Colonic mucosa (tissue), 4 donors: ENCODE measurements at places on chromosomes 1 and 21.

GRCh38 chr1:243393096-243393495, 137.3 kb downstream of the SDCCAG8 start:
- H3K27ac ChIP-seq: no peak overlapping the region
- no peak overlapping the region for H3K4me3 ChIP-seq
- no peaks in the 10 kb centered on the region for H3K27me3 ChIP-seq
- no peaks in the 10 kb centered on the region for H3K36me3 ChIP-seq
- no peak for DNase-seq
- H3K4me1 ChIP-seq: no peaks in the 10 kb centered on the region

- no peak overlapping the region for H3K4me3 ChIP-seq
- H3K27me3 ChIP-seq: no peaks in the 10 kb centered on the region
- H3K27ac ChIP-seq: no peak overlapping the region
- H3K4me1 ChIP-seq: no peaks in the 10 kb centered on the region
Observed at GRCh38 chr1:246471688-246472087, 35.4 kb downstream of the SMYD3 start.

DNA sequence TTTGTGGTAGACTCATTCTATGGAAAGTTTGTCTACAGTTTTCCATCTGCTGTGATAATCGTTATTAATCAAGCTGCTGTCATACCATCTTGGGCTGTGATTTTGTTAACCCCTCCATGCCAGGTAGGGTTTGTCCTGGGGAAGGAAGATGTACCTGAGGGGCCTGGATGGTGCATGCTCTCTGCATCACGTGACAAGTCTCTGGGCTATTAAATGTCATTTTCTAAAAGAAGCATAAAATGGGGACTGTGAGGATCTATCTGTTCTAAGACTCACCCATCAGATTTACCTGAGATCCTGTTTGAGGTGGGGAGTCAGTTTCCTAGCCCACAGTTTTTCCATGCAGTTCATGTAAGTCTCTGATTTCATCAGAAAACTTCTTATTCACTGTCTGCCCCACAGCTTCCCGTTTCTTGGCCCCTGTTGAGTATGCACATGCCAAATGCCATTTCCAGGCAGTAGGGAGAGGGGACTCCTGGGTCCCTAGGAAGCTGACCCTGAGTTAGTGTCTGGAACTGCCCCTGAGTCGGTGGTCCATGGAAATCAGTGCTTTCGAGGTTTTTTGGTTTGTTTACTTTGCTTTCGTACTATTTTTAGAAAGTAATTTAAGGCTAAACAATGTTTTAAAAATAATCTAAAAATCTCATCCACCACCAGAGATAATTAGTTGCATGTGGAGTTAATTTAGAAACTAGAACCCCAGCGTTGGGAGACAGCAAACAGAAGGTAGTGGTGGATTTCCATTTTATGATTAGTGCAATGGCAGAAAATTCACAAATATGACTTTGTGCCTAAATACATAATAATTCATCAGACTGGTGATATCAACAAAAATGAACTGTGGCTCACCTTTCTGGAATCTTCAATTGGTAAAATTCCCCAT, 46.7 kb downstream of the ZBTB18 start:
- no peak for DNase-seq
- H3K36me3 ChIP-seq: no peaks in the 10 kb centered on the region
- no peaks in the 10 kb centered on the region for H3K4me1 ChIP-seq

DNA sequence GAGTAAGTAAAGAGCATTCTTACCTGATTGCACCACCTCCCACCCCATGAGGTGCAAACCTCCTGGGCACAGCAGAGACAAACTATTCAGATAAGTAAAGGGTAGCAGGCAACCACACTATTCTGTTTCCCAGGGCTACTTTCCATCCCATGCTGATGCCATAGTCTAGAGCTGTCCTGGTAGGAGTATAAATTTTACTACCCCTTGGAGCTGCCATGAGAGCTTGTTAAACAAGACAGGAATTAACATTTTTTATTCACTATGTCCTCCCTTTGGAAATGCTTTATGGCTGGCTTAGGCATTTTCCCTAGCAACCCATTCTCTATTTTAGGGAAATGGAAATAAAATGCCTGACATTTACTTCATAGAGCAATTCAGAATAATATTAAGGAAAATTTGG, 324.6 kb upstream of the USP25 start:
- no peak for DNase-seq
- no peak overlapping the region for H3K27ac ChIP-seq

- H3K27ac ChIP-seq: no peak overlapping the region
- H3K4me1 ChIP-seq: no peaks in the 10 kb centered on the region
- DNase-seq: no peak
- H3K4me3 ChIP-seq: no peak overlapping the region
- H3K36me3 ChIP-seq: peaks cover 5% of the 10 kb centered on the region
Observed at GRCh38 chr1:92842082-92843045, 10.5 kb downstream of the RPL5 start.

DNA sequence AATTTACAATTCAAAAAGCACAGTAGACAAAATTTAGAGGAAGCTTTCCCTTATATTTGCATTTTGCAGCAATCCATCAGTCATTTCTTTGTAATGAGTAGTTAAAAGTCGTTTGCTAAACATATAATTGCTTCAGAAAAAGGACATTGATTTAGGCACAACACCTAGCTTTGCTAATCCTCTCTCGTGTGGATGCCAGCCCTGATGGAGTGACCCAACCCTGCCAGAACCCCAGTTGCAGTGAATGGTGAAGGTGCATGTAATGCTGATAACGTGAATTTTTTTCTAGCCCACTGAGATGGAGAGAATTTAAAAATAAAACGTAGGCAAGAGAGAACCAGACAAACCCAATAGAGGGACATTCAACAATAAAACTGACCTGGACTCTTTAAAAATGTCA, 263.4 kb downstream of the GRIK1 start:
- H3K27ac ChIP-seq: no peak overlapping the region
- no peaks in the 10 kb centered on the region for H3K4me1 ChIP-seq
- H3K4me3 ChIP-seq: no peak overlapping the region
- no peak for DNase-seq

DNA sequence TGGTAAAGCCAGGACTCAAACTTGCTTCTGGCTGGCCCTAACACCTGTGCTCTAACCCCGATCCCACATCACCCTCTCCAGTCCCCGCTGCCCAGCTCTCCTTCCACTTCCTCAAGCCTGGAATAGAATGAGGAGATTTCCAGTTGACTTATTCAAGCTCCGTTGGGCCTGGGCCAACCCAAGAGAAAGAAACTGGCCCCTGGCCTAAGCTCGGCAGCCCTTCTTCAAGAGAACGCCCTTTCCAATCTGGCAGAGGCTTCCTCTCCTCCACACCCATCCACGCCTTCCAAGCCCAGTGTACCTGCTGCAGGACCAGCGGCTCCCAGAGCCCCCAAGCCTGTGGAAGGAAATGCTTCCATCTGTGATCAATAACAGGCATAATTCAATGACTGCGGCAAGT, 51.9 kb downstream of the LRRN2 start:
- no peaks in the 10 kb centered on the region for H3K27me3 ChIP-seq
- H3K27ac ChIP-seq: no peak overlapping the region
- no peaks in the 10 kb centered on the region for H3K4me1 ChIP-seq
- DNase-seq: peak; percentile 25

GRCh38 chr1:83967336-83967735, 31.6 kb downstream of the TTLL7 start:
- H3K27ac ChIP-seq: no peak overlapping the region
- no peaks in the 10 kb centered on the region for H3K36me3 ChIP-seq
- no peak for DNase-seq
- no peaks in the 10 kb centered on the region for H3K4me1 ChIP-seq
- H3K4me3 ChIP-seq: no peak overlapping the region

- no peaks in the 10 kb centered on the region for H3K36me3 ChIP-seq
- no peak for DNase-seq
- H3K27ac ChIP-seq: no peak overlapping the region
- no peaks in the 10 kb centered on the region for H3K4me1 ChIP-seq
- H3K4me3 ChIP-seq: no peak overlapping the region
Observed at GRCh38 chr1:185672719-185673360, 61.4 kb upstream of the HMCN1 start.

GRCh38 chr1:89698020-89698560, 65.2 kb downstream of the LRRC8C start:
- H3K27ac ChIP-seq: no peak overlapping the region
- H3K27me3 ChIP-seq: no peaks in the 10 kb centered on the region
- H3K4me1 ChIP-seq: no peaks in the 10 kb centered on the region
- DNase-seq: no peak

DNA sequence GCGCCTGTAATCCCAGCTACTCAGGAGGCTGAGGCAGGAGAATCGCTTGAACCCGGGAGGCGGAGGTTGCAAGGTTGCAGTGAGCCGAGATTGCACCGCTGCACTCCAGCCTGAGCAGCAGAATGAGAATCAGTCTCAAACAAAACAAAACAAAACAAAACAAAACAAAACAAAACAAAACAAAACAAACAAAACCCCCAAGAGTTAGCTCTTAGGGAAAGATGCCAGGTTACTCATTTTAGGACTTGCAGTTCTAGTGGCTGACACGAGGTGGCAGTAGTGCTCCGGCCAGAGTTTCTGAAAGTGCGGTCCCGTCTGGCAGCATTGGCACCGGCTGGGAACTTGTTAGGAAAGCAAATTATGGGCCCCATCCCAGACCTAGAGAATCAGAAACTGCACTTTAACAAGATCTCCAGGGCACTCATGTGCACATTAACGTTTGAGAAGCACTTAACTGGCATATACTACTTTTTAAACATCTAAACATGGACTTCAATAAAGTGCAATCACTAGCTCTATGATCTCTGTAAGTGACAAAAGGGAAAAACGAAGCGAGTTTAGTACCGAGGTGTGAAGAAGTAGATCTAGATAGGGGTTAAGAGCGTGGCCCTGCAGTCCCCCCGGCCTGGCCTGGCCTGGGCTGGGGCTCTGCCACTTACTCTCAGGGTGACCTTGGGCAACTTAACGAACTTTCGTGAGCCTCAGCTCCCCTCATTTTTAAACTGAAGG, 41.9 kb upstream of the TNFRSF1B start:
- no peaks in the 10 kb centered on the region for H3K4me1 ChIP-seq
- no peaks in the 10 kb centered on the region for H3K36me3 ChIP-seq
- DNase-seq: peak; percentile 81
- no peaks in the 10 kb centered on the region for H3K27me3 ChIP-seq

GRCh38 chr1:172180501-172181285, 239.8 kb upstream of the C1orf105 start:
- DNase-seq: peak; percentile 31
- H3K27ac ChIP-seq: peak overlapping the region; percentile 73
- no peaks in the 10 kb centered on the region for H3K36me3 ChIP-seq
- H3K4me1 ChIP-seq: peaks cover 3% of the 10 kb centered on the region
- H3K27me3 ChIP-seq: no peaks in the 10 kb centered on the region

DNA sequence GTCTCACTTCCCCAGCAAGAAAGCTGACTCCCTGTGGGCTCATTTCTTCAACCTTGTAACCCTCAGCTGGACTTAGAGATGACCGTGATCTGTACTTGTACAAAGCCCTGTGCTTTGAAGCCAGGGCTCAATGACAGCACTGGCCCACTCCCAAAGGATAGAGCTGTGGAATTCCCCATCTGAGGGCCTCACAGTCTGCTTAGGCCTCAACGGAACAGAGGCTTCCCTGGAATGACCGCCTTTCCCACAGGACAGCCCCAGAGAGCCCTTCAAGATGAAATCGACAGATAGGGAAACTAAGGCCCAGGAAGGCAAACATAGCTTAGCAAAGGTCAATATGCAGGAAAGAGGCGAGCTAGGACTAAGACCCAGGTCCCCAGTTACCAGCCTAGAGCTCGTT, 11.5 kb downstream of the SLC9A1 start:
- no peaks in the 10 kb centered on the region for H3K27me3 ChIP-seq
- H3K36me3 ChIP-seq: no peaks in the 10 kb centered on the region
- peak overlapping the region; percentile 65 for H3K27ac ChIP-seq
- no peak overlapping the region for H3K4me3 ChIP-seq

DNA sequence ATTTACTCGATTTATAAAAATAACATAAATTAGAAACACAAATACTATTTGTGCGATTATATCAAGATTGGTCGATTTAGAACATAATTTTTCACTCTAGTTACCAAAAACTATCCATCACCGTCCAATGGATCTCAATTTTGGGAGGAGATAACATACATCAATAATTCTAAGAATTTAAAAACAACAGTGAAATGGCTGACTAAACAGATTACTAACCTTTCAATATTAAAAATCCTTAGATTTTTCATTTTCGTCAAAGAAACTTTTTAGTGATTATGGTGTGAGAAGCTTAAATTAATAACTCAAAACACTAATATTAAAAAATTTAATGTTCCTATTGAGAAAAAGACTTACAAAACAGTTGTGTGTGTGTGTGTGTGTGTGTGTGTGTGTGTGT, 75.1 kb upstream of the RBM34 start:
- H3K36me3 ChIP-seq: no peaks in the 10 kb centered on the region
- no peak overlapping the region for H3K4me3 ChIP-seq
- no peaks in the 10 kb centered on the region for H3K4me1 ChIP-seq
- no peak for DNase-seq
- no peaks in the 10 kb centered on the region for H3K27me3 ChIP-seq

DNA sequence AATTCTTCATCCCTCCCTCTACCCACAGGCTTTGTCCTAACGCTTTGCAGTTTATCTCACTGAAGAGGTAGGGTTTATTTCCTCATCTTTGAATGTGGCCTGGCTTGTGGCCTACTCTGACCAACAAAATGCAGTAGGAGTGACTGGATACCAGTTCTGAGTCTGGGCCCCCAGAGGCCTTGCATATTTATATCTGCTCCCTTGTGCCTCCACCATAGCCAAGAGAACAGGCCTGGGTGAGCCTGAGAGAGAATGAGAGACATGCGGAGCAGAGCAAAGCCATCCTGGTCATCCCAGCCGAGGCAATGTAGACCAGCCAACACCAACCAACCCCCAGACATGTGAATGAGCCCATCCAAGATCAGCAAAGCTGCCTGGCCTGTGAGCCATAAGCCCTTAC, 30.3 kb downstream of the SMIM12 start:
- H3K27me3 ChIP-seq: no peaks in the 10 kb centered on the region
- DNase-seq: no peak
- H3K4me3 ChIP-seq: no peak overlapping the region
- no peak overlapping the region for H3K27ac ChIP-seq
- no peaks in the 10 kb centered on the region for H3K4me1 ChIP-seq
- no peaks in the 10 kb centered on the region for H3K36me3 ChIP-seq

DNA sequence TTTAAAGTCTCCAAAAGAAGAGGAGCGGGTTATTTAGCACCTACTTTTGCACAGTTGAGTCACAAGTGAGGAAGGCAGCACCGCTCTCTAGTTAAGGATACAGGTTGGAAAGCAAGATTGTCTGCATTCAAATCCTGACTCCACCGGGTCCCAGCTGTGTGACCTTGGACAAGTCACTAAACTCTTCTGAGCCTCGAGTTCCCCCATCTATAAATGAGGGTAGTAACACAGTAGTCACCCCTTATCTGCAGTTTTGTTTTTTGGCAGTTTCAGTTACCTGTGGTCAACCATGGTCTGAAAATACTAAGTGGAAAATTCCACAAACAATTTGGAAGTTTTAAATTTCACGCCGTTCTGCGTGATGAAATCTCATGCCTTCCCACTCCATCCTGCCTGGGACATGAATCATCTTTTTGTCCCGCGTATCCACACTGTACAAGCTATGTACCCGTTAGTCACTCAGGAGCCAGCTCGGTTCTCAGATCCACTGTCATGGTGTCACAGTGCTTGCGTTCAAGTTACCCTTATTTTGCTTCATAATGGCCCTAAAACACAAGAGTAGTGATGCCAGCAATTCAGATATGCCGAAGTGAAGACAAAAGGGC, 49.4 kb downstream of the CAPZB start:
- DNase-seq: no peak
- H3K4me1 ChIP-seq: peaks cover 12% of the 10 kb centered on the region
- no peaks in the 10 kb centered on the region for H3K27me3 ChIP-seq
- peak overlapping the region; percentile 57 for H3K27ac ChIP-seq
- H3K4me3 ChIP-seq: no peak overlapping the region

- H3K4me3 ChIP-seq: no peak overlapping the region
- H3K36me3 ChIP-seq: no peaks in the 10 kb centered on the region
- H3K27ac ChIP-seq: no peak overlapping the region
- H3K4me1 ChIP-seq: no peaks in the 10 kb centered on the region
Observed at GRCh38 chr1:185608177-185608576, 126.0 kb upstream of the HMCN1 start.
